ENCODE measurements at places on chromosomes 7 and 10.

- DNase-seq: peak; percentile 5
These were observed 109.2 kb downstream of the DPY19L1 start for GRCh38 chr7:34928052-34928451.

DNA sequence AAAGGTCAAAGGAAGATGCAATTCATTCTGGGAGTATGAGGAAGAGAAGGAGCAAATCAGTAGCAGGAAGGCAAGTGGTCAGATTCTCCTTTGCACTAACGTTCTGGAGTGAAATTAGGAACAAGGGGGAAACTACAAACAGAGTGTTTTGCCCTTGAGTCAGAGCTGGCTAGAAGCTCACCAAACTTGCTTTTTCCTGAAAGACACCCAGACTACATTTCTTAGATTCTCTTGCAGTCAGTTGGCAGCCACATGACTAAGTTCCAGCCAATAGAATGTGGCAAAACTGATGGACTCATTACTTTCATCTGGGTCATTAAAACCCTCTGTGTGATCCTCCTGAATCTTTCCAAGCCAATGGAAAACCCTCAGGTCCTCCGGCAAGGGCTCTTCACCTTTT lies 18.6 kb upstream of the DLX5 start:
- DNase-seq: no peak

DNA sequence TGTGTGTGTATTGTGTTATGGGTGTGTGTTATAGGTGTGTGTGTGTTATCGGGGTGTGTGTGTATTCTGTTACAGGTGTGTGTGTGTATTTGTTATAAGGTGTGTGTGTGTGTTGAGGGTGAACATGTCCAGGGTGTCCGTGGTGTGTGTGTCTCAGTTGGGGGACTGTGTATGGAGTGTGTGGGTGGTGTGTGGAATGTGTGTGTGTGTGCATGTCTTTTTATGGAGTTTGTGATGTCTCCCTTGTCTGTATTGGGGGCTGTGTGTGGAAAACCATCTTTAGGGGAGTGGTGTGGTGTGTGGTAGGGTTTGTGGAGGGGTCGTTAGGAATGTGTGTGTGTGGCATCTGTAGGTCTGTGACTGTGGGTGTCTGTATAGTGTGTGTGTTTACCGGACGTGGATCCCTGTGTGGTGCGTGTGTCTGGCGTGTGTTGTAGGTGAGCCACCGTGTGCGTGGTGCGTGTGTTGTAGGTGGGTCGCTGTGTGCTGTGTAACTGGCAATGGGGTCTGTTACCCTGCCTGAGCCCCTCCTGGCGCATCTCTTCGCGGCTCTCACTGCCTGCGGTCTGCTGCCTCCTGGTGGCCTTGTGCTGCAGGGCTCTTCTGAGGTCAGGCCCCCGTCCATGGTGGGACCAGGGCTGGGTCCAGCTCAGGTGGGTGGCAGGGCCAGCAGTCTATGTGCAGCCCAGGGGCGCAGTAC lies 61.7 kb downstream of the PALD1 start:
- DNase-seq: peak; percentile 54

DNA sequence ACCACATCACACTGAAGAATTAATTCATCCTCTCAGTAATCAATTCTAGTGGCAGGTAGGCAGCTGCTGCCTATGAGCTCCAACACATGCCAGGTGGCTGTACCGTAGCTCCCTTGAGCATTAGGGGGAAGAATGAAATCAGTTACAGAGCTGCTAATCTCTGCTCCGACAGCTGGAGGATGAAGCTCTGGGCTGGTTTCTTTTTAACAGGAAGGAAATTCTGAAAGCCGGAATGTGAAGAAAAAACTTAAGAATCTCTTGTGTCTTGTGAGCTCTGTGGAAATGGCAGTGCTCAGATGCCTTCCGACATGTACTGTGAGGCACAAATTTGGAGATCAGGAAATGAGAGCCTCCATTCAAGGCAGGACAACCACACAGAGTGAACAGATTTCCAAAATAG lies 2.8 kb upstream of the AHCYL2 start:
- peak; percentile 51 for DNase-seq

GRCh38 chr7:75850235-75850634 lies 28.6 kb upstream of the RHBDD2 start:
- no peak for DNase-seq

DNA sequence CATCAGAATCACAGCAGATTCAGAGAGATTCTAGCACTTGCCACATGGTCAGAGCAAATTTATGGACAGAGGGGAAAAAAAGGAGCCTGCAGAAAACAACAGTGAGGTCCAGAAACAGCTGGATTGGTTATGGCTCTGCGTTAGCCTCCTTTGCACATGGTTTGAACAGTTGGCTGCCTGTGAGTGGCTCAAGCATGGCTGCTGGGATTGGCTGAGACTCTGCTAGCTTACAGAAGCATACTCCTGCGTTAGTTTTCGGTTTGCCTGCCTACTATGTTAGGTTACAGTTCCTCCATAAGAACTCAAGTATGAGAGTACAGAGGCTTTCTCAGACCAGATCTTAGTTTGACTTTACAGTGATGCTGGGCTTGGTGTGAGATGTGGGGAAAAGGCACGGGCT lies 80.7 kb upstream of the WDR11 start:
- DNase-seq: no peak

- DNase-seq: peak; percentile 69
These were observed 102.1 kb upstream of the ANLN start for GRCh38 chr7:36287371-36288241.
